NCI-H187 treated with DMSO at 0.1 percent for 48 hours (cell line): ENCODE measurements at places on chromosomes 12 and 14.
A peak's percentile ranks its signal among the peaks of the same experiment; 100 is the strongest.

GRCh38 chr14:100240668-100241032 lies 1.7 kb downstream of the YY1 start:
- no peak for DNase-seq

DNA sequence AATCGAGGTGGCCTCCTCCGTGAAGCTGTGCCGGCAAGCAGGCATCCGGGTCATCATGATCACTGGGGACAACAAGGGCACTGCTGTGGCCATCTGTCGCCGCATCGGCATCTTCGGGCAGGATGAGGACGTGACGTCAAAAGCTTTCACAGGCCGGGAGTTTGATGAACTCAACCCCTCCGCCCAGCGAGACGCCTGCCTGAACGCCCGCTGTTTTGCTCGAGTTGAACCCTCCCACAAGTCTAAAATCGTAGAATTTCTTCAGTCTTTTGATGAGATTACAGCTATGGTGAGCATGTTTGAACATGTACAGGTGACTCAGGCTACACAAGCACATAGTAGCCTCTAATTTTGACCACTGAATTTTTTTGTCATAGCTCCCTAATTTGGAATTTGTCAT lies 59.7 kb downstream of the ATP2A2 start:
- no peak for DNase-seq

DNA sequence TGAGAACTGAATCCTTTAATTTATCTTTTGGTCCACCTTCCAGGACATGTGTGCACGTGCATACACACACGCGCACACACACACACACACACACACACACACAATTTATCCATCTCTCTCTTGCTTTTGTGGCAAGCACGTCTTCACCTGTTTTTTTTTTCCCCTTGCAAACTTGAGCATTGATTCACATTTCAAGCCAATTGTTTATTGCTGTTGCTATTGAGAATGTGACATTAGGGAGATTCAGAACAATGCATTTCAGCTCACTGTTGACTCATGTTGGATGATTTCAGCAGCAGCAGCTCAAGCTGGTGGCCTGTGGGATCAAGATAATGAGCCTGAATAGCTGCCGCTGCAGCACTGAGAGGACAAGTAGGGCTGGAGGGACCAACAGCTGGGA lies 128.9 kb downstream of the SNAPC1 start:
- DNase-seq = no peak

DNA sequence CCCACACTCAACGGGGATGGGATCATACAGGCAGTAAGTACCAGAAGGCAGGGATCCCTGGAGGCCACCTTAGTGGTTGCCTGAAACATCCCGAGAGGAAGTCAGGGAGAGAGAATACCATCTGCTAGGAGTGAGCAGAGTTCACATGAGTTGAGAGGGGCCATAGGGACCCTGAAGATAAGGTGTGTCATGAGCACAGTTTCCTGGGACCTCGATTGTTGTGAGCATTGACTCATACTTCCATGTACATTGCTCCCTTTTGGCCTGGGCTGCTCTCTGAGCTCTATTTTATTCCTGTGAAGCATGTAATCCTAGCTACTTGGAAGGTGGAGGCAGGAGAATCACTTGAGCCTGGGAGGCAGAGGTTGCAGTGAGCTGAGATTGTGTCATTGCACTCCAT lies 120.5 kb downstream of the TBC1D30 start:
- no peak for DNase-seq

DNA sequence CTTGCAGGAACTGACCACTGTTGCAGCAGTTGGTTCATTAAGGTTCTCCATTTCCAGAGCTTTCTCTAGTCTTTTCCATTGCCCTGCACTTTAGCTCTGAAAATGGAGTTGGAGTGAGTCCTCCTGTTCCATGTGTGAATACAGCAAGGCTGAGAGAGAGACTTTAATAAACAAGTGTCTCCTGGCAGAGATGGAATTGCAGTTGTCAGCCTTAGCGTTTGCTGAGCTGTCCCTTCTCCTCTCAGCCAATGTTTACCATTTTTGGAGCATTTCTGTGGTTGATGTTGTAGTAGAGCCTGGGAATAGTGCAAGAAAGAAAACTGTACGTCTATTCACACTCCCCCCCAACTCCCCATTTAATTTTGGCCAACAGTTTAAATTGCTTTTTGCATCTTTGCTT lies 7.5 kb upstream of the MANSC4 start:
- DNase-seq = no peak

DNA sequence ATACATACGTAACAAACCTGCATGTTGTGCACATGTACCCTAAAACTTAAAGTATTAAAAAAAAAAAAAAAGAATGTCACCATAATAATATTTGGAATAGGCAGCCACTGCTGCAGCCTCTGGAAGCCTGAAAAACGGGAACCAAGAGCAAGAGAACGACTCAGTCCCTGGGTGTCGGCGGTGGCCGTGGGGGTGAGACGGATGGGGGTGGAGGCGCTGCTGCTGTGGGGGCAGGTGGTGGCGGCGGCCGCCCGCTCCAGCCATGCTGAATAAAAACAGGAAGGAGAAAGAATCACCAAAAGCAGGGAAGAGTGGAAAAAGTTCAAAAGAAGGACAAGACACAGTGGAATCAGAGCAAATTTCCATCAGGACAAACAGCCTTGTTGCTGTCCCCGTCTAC lies 46.9 kb downstream of the ZFYVE21 start:
- DNase-seq = no peak

- no peak for DNase-seq
Observed at GRCh38 chr12:62705846-62706245, 229.1 kb downstream of the PPM1H start.

- DNase-seq = no peak
Observed at GRCh38 chr14:24674204-24674970, 40.4 kb upstream of the GZMB start.

- DNase-seq = no peak
Observed at GRCh38 chr12:49000346-49000745, 1.2 kb upstream of the DDN start.

GRCh38 chr14:100223332-100224201 lies 15.4 kb upstream of the YY1 start:
- no peak for DNase-seq

- DNase-seq = no peak
Observed at GRCh38 chr12:131141514-131141913, 187.8 kb downstream of the ADGRD1 start.

- peak; percentile 85 for DNase-seq
Observed at GRCh38 chr12:19915392-19916195, 452.7 kb upstream of the PDE3A start.

DNA sequence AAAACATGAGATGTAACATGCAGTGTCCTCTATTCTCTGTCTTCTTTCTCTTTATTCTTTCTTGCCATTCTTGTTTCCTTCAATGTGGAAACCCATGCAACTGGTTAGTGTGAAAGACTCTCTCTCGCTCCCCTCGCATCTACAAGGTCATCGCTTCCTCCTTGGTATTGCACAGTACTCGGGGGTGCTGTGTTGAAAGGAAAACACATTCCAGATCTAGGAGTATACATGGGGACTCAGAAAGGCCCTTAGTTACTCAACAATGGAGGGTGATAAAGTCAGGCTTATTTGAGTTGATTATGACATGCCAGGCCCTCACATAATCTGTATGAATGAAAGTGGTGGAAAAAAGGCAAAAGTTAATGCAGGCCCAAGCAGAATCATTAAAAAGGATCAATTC lies 75.5 kb upstream of the OVCH1 start:
- DNase-seq = no peak
